ENCODE measurements at places on chromosomes 2 and 18.

- no peak for DNase-seq
Measured at GRCh38 chr2:176502619-176503018, 233.4 kb downstream of the MTX2 start.

- DNase-seq, result no peak
Measured at GRCh38 chr2:3198119-3198518, 179.5 kb downstream of the EIPR1 start.

GRCh38 chr2:16053437-16054257, 113.3 kb downstream of the MYCN start:
- no peak for DNase-seq

DNA sequence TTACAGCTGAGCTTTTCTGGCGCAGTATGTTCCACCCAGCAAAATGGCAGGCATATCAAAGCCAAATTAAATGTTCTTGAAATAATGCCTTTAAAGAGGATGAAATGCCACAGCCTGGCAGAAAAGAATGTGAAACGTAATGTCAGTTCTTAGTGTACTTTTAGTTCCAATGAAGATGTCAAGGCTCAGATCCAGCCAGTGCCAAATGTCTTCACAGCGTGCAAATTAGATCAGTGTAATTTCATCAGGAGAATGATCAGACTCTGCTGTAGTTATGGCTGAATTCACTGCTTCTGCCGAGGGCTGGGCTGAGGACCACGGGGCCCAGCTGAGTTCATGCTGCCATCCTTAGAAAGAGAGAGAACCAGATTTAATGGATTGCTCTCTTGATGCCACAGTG, 78.7 kb upstream of the ITGA4 start:
- DNase-seq, result no peak

GRCh38 chr2:222568865-222569264, 87.0 kb downstream of the FARSB start:
- DNase-seq, result no peak

DNA sequence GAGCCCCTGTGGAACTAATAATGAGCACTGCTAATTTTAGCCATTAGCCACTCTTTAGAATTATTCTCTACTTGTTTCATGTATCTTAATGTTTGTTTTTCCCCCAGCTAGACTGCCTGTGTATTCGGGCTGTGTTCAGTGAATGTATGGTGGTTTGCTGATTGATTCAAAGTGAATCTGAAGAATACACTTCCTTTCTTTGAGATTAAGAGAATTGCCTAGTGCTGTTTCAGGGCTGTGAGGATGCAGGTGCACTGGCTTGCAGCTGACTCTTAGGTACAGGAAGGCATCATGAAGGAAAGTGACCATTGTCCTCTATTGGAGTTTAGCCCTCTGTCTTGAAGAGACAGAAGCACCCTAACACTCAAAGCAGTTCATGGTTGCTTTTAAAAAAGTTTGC, 138.7 kb downstream of the CERS6 start:
- no peak for DNase-seq

GRCh38 chr2:58447586-58447985, 206.5 kb upstream of the FANCL start:
- no peak for DNase-seq

- no peak for DNase-seq
Measured at GRCh38 chr2:128280901-128281321, 37.8 kb downstream of the HS6ST1 start.

- no peak for DNase-seq
Measured at GRCh38 chr18:76490033-76490432, 5.0 kb downstream of the ZNF516 start.

- no peak for DNase-seq
Measured at GRCh38 chr2:100066246-100066645, 76.1 kb downstream of the AFF3 start.

GRCh38 chr18:73240899-73241298, 373.1 kb upstream of the NETO1 start:
- no peak for DNase-seq

- DNase-seq, result no peak
Measured at GRCh38 chr2:219455581-219455980, 20.9 kb downstream of the SPEG start.

Measured in HuH-7.5 (cell line).